ENCODE measurements at places on chromosomes 4 and X.

DNA sequence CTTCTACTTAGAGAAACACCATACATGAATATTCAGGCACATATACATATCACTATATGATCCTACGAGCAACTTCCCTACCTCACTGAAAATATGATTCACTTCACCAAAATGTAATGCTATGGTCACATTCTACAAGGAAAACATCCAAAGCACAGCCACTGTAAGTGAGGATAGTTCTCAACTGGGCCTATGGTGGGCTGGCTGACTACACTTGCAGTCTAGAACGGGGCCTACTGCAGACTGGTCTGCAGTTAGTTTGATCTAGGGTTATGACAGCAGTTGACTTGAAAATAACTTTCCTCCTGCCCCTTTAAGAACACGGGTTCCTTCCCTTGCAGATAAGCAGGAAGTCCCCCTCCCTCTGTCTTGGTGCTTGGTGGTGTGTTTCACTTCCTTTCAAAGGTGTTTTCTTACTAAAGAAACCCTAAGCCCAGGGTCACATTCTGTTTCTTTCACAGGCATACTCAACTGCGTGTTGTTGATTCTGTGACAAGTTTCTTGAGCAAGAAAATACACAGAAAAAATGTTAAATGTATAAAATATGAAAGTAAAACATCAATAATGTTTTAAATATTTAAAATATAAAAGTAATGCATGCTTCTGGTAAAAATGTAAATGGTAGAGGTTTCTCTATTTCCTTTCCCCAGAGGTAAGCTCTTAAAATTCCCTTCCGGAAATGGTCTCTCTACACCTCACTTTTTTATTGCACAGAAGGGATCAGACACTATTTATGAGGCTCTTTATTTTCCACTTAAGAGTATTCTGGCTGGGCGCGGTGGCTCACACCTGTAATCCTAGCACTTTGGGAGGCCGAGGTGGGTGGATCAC is 18.0 kb upstream of the TMSB4X start:
- no peak for DNase-seq

DNA sequence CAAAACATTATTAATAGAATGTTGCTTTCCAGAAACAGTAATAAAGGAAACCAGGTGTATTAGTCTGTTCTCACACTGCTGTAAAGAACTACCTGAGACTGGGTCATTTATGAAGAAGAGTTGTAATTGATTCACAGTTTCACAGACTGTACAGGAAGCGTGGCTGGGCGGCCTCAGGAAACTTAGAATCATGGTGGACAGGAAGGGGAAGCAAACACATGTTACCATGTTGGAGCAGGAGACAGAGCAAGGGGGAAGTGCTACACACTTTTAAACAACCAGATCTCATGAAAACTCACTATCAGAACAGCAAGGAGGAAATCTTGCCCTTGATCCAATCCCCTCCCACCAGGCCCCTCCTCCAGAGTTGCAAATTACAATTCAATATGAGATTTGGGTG is 815.8 kb downstream of the TRIML1 start:
- no peak for DNase-seq

DNA sequence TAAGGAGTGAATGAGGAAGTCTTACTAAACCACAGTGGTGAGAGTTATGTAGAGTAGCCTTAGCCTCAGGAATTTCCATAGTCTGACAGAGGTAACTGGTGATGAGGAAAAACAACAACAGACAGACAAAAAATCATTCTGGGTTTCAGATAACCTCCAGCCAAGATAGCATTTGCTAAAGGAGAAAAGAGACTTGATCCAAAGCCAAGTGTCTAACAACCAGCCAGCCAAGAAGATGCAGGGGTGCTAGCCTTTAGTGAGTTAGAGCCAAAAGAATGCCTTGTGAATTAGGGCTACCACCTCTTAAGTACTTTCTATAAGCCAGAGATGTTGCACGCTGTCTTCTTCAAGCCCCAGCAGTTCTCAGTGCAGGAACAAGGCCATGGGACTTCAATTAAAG is 478.0 kb upstream of the CPEB2 start:
- no peak for DNase-seq

DNA sequence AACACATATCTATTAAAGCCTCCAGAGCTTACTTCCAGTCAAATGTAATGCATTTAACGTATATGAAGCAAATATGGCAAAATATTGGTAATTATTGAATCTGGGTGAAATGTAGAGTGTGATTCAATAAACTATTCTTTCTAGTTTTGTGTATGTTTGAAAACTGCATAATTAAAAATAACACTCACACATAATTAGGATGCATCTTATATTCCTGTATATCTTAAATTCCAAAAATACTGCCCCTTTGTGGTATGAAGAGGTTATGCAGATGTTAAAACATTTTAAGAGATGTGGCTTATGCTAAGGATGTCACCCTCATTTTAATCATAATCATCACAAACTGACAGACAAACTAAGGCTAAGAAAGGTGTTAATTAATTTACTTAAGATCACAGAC is 182.9 kb downstream of the COX18 start:
- peak; percentile 24 for DNase-seq

GRCh38 chr4:90816754-90817153 is 689.6 kb downstream of the CCSER1 start:
- peak; percentile 19 for DNase-seq

GRCh38 chr4:93657527-93657926 is 171.0 kb upstream of the ATOH1 start:
- DNase-seq = no peak

DNA sequence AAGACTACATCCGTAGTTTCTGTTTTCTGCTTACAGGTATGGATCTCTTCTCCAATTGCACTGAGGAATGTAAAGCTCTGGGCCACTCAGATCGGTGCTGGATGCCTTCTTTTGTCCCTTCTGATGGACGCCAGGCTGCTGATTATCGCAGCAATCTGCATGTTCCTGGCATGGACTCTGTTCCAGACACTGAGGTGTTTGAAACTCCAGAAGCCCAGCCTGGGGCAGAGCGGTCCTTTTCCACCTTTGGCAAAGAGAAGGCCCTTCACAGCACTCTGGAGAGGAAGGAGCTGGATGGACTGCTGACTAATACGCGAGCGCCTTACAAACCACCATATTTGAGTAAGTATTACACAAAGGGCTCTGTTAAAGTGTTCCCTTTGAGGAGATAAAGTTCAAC is 13.8 kb downstream of the PCDH10 start:
- no peak for DNase-seq

DNA sequence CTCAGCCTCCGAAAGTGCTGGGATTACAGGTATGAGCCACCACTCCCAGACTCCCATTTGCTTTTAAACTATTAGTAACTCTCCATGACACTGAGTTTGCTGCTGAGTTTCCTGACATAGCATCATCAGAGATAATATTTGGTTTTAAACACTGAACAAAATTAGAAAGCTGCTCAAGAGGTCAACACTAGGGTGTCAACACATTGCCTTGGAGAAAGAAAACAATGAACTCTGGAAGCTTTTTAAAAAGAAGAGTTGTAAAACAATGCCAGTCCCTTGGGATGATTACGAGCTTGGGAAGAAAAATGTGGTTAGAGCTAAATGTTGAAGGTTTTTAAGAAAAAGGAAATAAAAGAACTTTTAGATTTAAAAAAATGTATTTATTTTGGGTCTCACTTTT is 264.8 kb downstream of the CAMK2D start:
- DNase-seq = no peak

DNA sequence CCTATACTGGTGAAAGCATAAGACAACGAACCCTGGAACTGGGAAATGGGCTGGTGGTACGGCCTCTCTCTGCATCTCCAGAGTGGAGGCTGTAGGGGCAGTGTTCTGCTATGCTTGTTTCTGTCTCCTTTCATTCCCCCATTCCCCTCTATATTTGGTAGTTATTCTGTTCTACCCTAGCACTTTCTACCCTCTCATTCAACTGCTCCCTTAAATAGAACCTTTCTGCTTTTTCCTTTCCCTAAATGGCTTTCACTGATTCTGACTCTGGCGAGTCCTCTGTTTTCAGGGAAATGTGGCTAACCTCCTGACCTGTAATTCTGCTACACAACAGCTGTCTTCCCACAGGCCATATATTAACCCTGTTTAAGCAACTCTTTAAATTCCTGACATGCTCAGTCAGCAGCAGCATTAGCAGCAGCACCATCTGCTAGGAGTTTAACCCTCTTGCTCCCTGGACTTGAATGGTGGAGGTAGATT is 94.2 kb downstream of the CXCL13 start:
- DNase-seq = peak; percentile 57

Measured in NCI-H1417 (cell line).